ENCODE measurements at places on chromosomes 1 and 21. TPM values are rescaled to one million over a fixed set of nuclear protein-coding genes. Genes with fewer than 3 reads are reported as not detected.

DNA sequence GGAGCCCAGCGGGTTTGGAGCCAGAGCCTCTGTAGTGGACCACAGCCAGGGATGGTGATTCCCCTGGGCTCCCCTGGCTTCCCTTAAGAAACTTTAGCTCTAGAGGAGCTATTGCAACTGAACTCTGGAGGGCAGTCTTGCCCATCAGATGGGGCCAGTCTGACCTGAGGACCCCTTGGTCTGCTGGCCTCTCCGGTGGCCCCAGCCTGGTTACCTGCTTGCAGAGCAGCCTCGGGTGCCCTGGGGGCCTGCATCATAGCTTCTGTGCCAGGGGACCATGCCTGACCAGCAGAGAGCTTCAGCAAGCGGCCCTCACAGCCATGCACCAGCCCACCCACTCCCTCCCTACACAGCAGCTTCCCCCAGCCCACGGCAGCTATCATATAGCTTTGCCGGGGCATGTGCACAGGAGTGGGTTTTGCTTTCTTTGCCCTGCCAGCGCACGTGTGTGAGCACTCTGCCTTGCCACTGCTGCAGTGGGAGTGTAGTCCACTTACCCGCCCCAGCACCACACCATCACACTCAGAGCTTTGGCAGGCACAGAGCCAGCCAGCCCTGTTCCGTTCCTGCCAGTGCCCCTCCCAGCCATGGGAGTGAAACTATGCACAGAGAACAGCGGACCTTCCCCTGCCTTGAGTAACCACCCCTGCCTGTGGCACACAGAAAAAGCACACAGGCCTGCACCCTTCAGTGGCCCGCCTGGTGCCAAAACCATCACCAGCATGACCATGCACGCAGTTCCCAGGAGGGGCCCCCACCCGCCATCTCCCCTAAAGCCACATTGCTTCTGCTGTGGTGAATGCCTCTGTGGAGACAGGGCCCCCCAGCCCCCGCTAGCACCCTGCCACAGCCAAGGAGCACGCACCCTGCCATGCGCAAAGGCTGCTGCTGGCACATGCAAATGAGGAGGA is 442.9 kb upstream of the NEGR1 start:
- peaks cover 2% of the 10 kb centered on the region for H3K36me3 ChIP-seq
- no peaks in the 10 kb centered on the region for H3K4me1 ChIP-seq
- peak; percentile 83 for DNase-seq

Gene LCE3D
- not detected for total RNA-seq

Gene MYOC
- not detected for total RNA-seq

DNA sequence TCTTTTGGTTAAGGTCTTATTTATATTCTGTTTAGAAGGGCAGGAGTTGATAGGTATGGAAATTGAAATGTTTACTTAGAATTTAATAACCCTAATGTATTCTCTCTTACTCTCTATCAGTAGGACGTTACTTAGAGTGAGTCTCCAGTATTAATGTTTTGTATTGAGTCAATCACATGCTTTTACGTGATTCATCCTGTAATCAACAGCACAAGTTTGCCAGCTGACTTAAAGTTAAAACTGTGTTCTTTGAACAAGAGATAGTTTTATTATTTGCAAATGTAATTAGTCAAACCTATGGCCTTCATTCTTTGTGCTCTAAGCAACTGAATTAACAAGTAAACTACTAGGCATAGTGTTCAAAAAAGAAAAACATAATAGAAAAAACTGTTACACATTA is 57.3 kb downstream of the PKN2 start:
- H3K27ac ChIP-seq, result no peak overlapping the region
- H3K27me3 ChIP-seq, result no peaks in the 10 kb centered on the region
- no peak overlapping the region for H3K4me3 ChIP-seq
- H3K4me1 ChIP-seq, result peaks cover 8% of the 10 kb centered on the region

GRCh38 chr1:65170511-65171142 is 22.6 kb downstream of the AK4 start:
- H3K4me3 ChIP-seq, result no peak overlapping the region
- H3K36me3 ChIP-seq, result no peaks in the 10 kb centered on the region
- H3K27me3 ChIP-seq, result no peaks in the 10 kb centered on the region

GRCh38 chr1:58748666-58749065 is 35.2 kb downstream of the JUN start:
- no peak overlapping the region for H3K4me3 ChIP-seq
- no peaks in the 10 kb centered on the region for H3K27me3 ChIP-seq
- H3K27ac ChIP-seq, result no peak overlapping the region
- no peak for DNase-seq
- no peaks in the 10 kb centered on the region for H3K36me3 ChIP-seq
- no peaks in the 10 kb centered on the region for H3K4me1 ChIP-seq

- H3K4me1 ChIP-seq, result no peaks in the 10 kb centered on the region
- H3K27me3 ChIP-seq, result no peaks in the 10 kb centered on the region
- H3K4me3 ChIP-seq, result no peak overlapping the region
- no peak for DNase-seq
- no peak overlapping the region for H3K27ac ChIP-seq
Measured at GRCh38 chr1:98296681-98297080, 364.8 kb upstream of the SNX7 start.

GRCh38 chr1:156421062-156421938 is 52.3 kb downstream of the RHBG start:
- no peaks in the 10 kb centered on the region for H3K4me1 ChIP-seq
- no peaks in the 10 kb centered on the region for H3K36me3 ChIP-seq
- DNase-seq, result peak; percentile 95
- H3K27me3 ChIP-seq, result peaks cover 42% of the 10 kb centered on the region
- no peak overlapping the region for H3K27ac ChIP-seq

Data from H9 (cell line).